ENCODE measurements at places on chromosomes 4 and X. TPM values are rescaled to one million over a fixed set of nuclear protein-coding genes. Genes with fewer than 3 reads are reported as not detected.

The STATH gene
- total RNA-seq = not detected

The ITGB1BP2 gene
- total RNA-seq = 4.9 TPM

The CT47B1 gene
- not detected for total RNA-seq

The ARR3 gene
- total RNA-seq = not detected

The FRG2 gene
- not detected for total RNA-seq

The EPGN gene
- total RNA-seq = not detected

The ZDHHC15 gene
- 0.06 TPM for total RNA-seq

The SMR3B gene
- total RNA-seq = not detected

- peaks cover 3% of the 10 kb centered on the region for H3K36me3 ChIP-seq
- H3K4me3 ChIP-seq = no peak overlapping the region
- no peak for DNase-seq
- no peak overlapping the region for H3K27ac ChIP-seq
- H3K27me3 ChIP-seq = peaks cover 16% of the 10 kb centered on the region
- no peaks in the 10 kb centered on the region for H3K4me1 ChIP-seq
Observed at GRCh38 chr4:127748957-127749356, 18.8 kb downstream of the SLC25A31 start.

GRCh38 chrX:108712886-108713285 is 23.5 kb downstream of the IRS4 start:
- H3K27me3 ChIP-seq = no peaks in the 10 kb centered on the region
- DNase-seq = no peak
- no peak overlapping the region for H3K27ac ChIP-seq
- H3K4me3 ChIP-seq = no peak overlapping the region

GRCh38 chrX:66020631-66021334 is 19.1 kb downstream of the VSIG4 start:
- H3K27me3 ChIP-seq = no peaks in the 10 kb centered on the region
- H3K4me3 ChIP-seq = peak overlapping the region; percentile 63
- peak overlapping the region; percentile 83 for H3K27ac ChIP-seq
- H3K4me1 ChIP-seq = peaks cover 45% of the 10 kb centered on the region
- H3K36me3 ChIP-seq = peaks cover 44% of the 10 kb centered on the region

DNA sequence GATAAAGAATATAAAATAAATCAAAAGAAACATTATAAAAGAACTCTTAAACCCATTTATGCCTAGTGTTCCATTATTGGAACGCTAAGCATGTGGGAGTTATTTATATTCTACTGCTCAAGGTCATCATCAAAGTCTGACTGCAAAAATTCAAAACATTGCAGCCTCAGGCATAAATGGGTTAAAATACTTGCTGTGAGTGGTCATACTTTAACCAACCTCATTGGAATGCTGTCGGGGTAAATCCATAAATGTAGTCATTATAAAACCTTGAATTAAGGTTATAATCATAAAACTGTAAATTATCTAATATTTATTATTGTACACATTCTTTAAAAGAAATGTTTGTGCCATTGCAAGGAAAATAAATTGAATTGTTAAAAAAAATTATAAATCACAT is 55.0 kb downstream of the RPS6KA6 start:
- no peak overlapping the region for H3K27ac ChIP-seq

DNA sequence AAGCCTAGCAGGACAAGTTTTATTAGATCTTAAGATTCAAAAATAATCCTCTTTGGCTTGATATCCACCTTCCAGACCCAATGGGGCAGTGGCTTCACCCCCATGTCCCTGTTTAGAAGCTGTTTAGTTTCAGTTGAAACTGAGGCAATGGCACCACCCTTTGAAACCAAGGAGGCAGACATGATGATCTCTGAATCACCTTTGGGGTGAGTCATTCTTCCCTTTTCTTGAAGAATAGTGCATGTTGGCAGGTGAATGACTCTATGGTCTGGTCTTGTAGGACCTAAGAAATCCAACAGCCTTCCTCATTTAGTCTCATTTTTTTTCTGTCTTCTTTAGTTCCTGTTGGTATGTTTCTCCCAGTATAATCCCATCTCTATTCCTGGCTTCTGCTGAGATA is 29.5 kb upstream of the BMP15 start:
- no peak overlapping the region for H3K27ac ChIP-seq
- no peak overlapping the region for H3K4me3 ChIP-seq
- no peaks in the 10 kb centered on the region for H3K4me1 ChIP-seq
- peaks cover 3% of the 10 kb centered on the region for H3K27me3 ChIP-seq

- H3K4me3 ChIP-seq = no peak overlapping the region
- H3K27me3 ChIP-seq = peaks cover 5% of the 10 kb centered on the region
- peaks cover 3% of the 10 kb centered on the region for H3K36me3 ChIP-seq
- DNase-seq = no peak
Observed at GRCh38 chr4:100555611-100556337, 38.0 kb upstream of the EMCN start.

GRCh38 chr4:94577136-94577535 is 125.4 kb downstream of the PDLIM5 start:
- no peak overlapping the region for H3K27ac ChIP-seq
- DNase-seq = no peak
- peaks cover 4% of the 10 kb centered on the region for H3K4me1 ChIP-seq
- H3K4me3 ChIP-seq = no peak overlapping the region

DNA sequence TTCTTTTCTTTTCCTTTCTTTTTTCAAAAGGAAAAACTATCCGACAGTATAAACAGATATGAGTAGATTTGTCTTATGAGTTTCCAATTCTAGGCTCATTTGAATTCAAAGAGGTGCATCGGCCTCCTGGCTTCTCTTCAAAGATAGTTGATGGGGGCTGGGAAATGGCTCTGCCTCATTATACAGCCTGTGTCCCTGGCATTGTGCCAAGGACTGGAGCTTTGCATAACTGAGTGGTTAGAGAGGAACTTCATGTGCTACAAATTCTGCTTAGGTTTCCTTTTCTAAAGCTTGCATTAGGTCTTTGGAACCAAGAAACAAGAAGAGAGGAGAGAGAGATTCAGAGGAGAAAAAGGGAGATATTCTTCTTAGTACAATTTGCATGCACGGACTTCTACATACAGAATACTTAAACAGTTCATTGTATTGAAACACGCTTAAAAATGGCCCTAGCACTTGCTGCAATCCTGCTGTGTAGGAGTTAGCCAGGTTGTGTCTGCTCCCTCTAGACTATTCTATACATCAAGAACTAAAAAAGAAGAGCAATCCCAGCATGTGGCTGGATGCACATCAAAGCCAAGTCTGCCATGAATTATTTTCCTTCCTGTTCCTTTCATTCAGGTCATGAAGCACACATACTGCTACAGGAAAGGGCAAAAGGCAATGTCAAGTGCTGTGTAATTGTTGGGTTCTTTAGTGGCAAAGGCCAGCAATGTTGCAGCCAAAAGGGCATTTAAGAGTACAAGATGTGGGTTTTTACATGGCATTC is 70.9 kb downstream of the INTS12 start:
- peaks cover 18% of the 10 kb centered on the region for H3K27me3 ChIP-seq
- H3K4me1 ChIP-seq = peaks cover 2% of the 10 kb centered on the region
- no peak overlapping the region for H3K4me3 ChIP-seq
- H3K36me3 ChIP-seq = no peaks in the 10 kb centered on the region

- H3K27me3 ChIP-seq = no peaks in the 10 kb centered on the region
- no peak overlapping the region for H3K27ac ChIP-seq
- no peak overlapping the region for H3K4me3 ChIP-seq
- H3K36me3 ChIP-seq = peaks cover 2% of the 10 kb centered on the region
- no peaks in the 10 kb centered on the region for H3K4me1 ChIP-seq
- DNase-seq = no peak
Observed at GRCh38 chrX:102860235-102860634, 76.8 kb upstream of the RAB40AL start.

DNA sequence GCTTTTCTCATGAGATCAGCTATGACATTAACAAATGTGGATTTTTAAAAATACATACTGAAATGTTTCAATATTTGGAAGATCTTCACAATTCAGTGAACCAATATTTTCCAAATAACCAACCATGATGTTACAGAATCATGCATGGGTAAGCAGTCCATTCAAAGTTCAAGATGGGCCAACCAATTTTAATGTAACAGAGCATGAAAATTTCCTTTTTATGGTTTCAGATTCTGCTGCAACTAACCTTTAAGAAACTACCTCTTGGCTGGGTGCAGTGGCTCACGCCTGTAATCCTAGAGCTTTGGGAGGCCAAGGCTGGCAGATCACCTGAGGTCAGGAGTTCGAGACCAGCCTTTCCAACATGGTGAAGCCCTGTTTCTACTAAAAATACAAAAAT is 107.7 kb downstream of the RBM47 start:
- H3K4me3 ChIP-seq = no peak overlapping the region
- H3K4me1 ChIP-seq = no peaks in the 10 kb centered on the region
- H3K27me3 ChIP-seq = peaks cover 3% of the 10 kb centered on the region
- no peak for DNase-seq

- peaks cover 4% of the 10 kb centered on the region for H3K4me1 ChIP-seq
- no peaks in the 10 kb centered on the region for H3K27me3 ChIP-seq
- no peak for DNase-seq
- no peak overlapping the region for H3K27ac ChIP-seq
- no peak overlapping the region for H3K4me3 ChIP-seq
Observed at GRCh38 chr4:22508376-22508775, 7.5 kb downstream of the ADGRA3 start.

DNA sequence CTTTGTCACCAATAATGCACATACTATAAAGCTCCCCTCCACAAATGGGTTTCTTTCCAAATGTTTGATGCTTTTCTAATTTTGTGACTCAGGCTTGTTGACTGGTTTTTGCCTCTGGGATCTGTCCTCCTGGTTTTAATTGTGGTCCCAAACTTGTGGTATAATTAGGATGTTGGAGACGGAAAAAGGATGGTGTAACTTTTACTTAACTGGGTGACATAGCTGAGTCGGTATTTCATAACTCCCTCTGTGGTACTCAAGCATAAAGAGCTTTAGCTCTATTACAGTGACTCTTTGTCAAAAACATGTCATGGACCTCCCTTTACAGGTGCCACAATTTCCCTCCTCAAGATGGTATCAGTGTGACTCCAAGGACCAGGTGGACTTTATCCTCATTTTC is 119.7 kb upstream of the RBPJ start:
- peaks cover 1% of the 10 kb centered on the region for H3K27me3 ChIP-seq
- H3K4me3 ChIP-seq = no peak overlapping the region
- peaks cover 55% of the 10 kb centered on the region for H3K4me1 ChIP-seq

- H3K27ac ChIP-seq = no peak overlapping the region
- H3K4me3 ChIP-seq = no peak overlapping the region
- DNase-seq = no peak
- H3K36me3 ChIP-seq = no peaks in the 10 kb centered on the region
- H3K4me1 ChIP-seq = no peaks in the 10 kb centered on the region
- peaks cover 4% of the 10 kb centered on the region for H3K27me3 ChIP-seq
Observed at GRCh38 chr4:25632135-25632534, 23.5 kb upstream of the SLC34A2 start.

DNA sequence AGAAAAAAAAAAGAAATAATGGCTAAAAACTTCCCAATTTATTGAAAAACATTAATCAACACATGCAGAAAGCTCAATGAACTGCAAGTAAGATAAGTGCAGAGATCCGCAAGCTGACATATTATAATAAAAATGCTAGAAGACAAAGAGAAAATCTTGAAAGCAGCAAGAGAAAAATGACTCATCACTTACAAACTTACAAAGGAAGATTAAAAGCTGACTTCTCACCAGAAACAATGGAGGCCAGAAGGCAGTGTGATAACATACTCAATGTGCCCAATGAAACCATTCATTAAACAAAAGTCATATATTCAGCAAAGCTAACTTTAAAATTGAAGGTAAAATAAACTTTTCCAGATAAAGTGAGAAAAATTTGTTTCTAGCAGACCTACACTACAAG is 7.3 kb upstream of the BRWD3 start:
- peaks cover 3% of the 10 kb centered on the region for H3K4me1 ChIP-seq
- no peaks in the 10 kb centered on the region for H3K27me3 ChIP-seq
- no peak for DNase-seq
- H3K4me3 ChIP-seq = no peak overlapping the region

DNA sequence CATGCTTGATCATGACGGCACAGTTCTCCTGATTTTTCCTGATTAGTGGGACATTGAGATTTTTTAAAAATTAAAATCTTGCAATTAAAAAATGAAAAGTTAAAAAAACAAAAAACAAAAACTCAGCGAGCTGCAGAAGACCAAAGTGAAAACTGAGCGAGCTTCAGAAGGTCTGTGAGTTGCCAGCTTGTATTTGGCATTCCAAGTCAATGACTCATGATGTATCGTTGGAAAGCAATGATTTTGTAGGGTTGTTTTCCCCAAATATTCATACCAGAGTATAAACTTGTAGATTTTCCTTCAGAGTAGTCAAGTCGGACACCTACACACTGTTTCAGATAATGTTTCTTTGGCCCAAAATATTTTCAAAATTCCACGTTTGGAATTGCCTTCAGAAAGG is 76.9 kb downstream of the LRRC66 start:
- DNase-seq = no peak
- no peaks in the 10 kb centered on the region for H3K4me1 ChIP-seq
- H3K4me3 ChIP-seq = no peak overlapping the region
- H3K27me3 ChIP-seq = no peaks in the 10 kb centered on the region
- H3K27ac ChIP-seq = no peak overlapping the region

DNA sequence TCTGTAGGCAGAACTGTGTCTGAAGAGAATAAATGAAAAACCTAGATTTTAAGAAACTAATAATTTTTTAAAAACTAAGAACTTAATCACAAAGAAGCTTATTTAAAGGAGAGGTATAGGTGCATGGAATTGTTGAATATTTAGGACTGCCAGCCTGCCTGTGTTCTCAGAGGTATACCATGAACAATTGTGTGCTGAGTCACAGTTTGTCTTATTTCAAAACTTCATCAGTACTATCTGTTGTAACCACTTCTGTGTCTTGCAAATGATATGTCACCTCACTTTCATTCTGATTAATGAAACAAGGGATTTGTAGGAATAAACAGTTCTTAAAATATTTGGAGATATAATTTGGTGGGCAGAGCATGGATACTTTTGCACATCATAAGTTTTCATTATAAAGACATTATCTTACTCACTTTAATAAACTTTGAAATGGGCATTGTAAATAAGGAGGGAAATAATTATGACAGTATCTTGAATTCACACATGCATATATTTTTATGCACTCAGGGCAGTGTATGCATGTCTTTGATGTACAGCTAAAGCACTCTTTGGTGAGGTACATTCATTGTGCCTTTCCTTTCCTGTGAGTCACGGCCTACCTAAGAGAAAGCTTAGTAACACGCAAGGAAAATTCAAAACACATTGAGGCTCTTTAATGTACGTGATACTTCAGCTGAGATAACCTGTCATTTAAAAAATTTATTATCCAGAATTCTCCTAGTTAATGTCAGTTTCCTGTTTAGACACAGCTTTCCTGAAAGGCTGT is 31.7 kb downstream of the STOX2 start:
- H3K27ac ChIP-seq = no peak overlapping the region
- no peak for DNase-seq
- H3K27me3 ChIP-seq = peaks cover 8% of the 10 kb centered on the region
- no peaks in the 10 kb centered on the region for H3K4me1 ChIP-seq
- H3K4me3 ChIP-seq = no peak overlapping the region

DNA sequence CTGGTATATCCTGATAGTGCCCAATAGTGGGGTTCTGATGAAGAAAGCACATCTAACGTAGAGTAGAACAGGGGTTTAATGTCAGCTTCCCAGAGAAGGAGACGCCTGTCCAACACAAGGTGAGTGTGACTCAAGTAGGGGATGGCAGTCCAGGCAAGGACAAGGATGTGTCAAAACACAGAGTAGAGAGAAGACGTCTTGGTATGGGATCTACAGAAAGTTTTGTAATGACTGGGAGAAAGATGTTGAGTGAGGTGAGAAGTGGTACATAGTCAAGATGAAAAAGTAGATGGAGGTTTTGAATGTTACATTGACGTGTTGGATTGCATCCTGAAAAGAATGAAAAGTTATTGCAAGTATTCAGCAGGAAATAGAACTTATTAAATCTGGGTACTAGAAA is 124.4 kb downstream of the TMA16 start:
- H3K27me3 ChIP-seq = no peaks in the 10 kb centered on the region
- no peak for DNase-seq
- no peaks in the 10 kb centered on the region for H3K36me3 ChIP-seq
- H3K4me1 ChIP-seq = no peaks in the 10 kb centered on the region

Data from activated naive CD8-positive, alpha-beta T cell treated with anti-CD3 and anti-CD28 coated beads, Interleukin-2, amount 10 ng/mL, durations not matched to agents 7 days and 5 days (primary cell).